Activated CD8-positive, alpha-beta memory T cell treated with anti-CD3 and anti-CD28 coated beads, Interleukin-2, amount 10 ng/mL, durations not matched to agents 7 days and 5 days (primary cell): ENCODE measurements at places on chromosomes 7 and 10.

DNA sequence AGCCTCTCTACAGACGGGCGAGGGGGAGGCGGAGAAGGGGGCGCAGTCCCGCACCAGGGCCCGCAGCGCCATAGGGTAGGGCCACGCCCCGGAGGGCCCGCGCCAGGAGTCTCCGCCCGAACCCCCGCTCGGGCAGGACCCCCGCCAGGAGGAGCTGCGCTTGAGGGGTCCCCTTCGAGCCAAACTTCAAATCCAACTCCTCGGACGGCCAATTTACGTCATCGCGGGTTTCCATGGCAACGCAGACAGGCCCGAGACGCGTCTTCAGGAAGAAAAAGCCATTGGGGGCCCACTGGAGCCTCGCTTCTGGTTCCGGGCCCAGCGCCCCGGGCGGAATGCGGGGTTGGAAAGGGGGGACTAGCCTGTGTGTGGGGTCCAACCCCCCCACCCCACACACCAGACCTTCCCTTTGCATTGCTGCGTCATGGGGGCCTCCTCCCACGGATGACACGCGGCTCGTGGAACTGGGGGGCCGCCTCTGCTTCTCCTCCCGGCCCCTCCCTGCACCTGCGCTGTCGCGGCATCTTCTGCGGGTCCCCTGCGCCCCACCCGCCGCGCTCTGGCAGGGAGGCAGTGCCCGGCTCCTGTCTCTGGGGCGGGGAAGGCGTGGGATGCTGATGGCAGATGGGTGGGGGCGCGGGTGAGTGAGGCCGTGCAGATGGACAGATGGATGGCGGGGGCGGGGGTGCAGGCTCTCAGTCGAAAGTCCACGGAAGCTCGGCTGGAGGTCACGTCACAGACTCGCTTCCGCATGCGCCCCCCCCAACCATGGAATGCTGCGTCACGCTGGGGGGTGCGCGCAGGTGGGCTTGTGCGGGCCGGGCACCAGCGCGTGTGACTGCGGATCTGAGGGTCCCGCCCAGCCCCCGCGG is 1.2 kb downstream of the CALY start:
- peak; percentile 86 for DNase-seq

GRCh38 chr10:59934701-59935100 is 28.3 kb upstream of the CCDC6 start:
- no peak for DNase-seq

- no peak for DNase-seq
Observed at GRCh38 chr7:139896831-139897230, 67.8 kb downstream of the TBXAS1 start.

GRCh38 chr7:157609516-157609915 is 272.7 kb downstream of the DNAJB6 start:
- no peak for DNase-seq

DNA sequence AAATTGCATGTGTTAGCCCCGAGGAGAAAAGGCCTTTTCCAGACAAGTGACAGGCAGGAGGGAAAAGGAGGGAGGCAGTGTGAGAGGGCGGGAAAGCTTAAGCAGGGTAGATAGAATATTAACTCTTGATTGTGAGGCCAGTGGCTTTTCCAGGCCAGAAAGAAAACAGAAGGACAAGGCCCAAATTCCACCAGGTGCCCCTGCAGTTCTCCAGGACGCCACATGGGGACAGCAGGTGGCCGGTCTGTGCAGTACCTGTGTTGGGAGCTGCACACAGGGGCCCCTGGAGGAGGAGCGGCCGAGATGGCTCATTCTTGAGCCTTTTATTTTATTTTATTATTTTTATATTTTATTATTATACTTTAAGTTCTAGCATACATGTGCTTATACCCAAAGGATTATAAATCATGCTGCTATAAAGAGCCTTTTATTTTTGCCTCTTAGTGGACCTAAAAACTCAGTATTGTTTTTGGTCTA is 141.3 kb upstream of the KLF14 start:
- peak; percentile 67 for DNase-seq

DNA sequence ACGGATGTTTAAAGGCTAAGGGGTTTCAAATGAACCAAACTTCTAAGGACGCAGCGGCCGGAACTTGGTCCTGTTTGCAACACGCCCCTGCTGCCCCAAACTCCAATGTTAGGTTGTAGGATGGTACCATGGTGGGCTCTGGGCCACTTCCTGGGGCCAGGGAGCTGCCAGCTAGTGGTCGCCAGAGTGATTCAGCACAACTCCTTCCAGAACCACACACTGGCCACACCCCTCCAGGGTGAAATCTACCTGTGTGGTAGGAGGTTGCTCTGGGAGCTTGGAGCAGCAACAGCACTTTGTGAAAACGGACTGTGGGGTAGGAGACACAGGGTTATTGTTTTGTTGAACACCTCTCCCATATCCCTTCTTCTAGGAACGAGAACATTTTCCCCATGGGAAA is 161.1 kb downstream of the FANK1 start:
- DNase-seq: no peak

DNA sequence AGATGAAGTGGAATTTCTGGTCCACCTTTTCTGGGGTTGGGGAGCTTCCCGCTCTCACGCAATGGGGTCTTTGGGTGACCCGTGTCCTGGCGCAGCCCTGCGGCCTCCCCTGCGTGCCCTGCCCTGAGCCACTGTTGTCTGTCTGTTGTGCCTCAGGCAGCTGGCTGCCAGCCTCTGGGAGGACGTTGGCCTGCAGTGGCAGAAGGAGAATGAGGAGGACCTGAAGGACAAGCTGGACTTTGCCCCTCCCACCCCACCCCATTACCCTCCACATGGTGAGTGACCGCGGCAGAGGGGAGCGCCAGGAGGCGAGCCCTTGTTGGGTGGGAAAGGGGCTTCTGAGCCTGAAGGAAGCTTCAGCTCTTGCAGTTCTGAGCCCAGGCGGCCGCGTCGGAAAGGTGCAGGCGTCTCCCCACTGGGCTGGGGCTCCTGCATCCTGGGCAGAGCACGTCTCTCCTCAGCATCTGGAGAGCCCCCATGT is 14.2 kb upstream of the PRKAR1B start:
- no peak for DNase-seq

- peak; percentile 29 for DNase-seq
Observed at GRCh38 chr10:127872011-127872761, 20.6 kb downstream of the CLRN3 start.

- DNase-seq: no peak
Observed at GRCh38 chr10:3861795-3862194, 76.8 kb upstream of the KLF6 start.

DNA sequence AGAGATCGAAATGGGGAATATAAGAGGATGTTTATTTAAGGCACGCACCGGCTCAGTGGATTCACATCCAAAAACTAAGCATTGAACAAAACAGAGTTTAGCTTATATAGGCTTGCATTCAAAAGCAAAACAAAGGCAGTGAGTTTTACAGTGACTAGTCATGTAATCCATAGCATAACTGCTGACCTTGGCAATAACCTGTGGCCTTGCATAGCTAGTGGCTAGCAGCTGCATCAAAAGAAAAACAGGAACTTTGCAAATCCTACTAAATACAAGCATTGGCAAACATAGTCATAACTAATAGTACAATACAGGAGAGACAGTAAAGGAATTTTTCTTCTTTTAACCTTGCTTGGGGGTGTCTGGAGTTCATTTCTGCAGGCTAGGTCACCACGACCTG is 9.7 kb upstream of the ZNF485 start:
- no peak for DNase-seq

DNA sequence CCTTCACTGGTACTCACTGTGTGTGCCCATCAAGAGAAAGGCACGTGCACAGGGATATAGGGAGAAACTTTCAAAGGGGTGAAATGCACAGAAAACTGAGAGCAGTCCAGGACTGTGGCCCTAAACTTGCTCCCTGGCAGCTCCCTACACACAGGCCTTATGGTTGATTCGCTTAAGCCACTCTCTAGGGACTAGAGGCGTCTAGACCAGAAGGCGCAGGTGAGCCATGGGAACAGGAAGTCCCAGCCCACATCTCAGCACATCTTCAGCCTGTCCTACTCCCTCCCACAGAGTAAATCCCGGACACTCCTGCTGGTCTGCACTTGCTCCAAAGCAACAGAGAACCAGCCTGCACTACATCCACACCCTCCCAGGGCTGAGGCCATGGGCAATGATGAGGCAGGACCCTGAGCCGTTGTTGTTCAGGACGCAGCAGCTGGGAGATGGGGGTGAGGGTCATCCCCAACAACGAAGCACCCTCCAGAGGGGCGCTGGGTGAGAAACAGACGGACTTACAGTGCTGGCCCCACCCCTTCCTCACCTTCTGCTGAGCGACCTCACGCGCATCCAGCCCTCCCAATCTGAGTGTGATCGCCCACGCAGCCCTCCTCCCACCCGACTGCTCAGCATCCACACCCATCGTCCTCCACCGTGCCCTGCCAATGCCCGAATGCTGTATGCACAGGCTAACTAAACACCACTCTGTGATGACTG is 109.3 kb downstream of the TNS3 start:
- DNase-seq: no peak

DNA sequence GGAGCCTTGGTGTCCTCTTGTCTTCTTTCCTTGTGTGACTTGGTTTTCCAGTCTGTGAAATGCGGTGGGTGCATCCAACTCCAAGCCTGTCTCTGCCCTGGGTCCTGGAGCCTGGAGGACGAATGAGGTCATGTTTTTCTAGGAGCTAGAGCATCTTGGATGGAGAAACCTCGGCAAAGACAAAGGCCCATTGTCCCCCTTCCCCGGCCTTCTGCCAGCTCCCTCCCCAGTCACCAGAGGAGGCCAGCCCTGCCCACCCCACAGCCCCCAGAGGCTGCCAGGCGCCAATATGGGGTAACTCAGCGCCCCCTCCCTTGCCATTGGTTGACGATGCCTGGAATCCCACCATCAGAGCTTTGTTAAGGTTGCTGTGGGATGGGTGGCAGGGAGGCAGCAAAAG is 40.4 kb downstream of the KCTD7 start:
- DNase-seq: no peak

DNA sequence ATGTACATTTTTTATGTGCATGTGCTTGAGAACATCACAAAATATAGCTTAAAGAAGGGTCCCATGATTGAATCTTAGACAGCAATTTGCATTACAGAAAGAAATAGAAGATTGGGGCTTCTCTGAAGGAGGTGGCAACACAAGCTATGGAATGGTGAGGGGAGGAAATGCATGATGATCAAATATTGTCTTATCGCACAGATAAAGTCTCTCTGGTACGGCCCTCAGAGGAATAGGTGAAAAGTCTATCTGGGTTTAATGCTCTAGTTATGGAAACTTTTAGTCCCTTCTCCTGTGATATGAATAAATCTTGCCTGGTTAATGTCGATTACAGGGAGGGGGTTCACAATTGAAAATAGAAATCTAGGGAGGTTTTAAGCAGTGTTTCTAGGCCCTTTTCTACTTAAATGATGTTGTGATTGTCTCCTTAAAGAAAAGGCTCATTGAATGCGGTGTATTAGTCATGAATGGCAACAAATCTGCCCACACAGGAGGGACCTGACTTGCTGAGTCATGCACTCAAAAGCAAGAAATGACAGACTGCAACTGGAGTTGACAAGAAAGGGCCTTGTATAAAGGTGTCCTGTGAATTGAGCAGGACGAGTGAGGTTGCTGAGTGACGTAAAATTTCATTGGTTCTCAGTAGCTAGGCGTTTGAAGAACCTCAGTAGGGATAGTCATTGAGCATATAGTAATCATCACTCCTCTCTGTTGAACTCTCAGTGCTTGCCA is 133.4 kb upstream of the CSTF2T start:
- peak; percentile 47 for DNase-seq

GRCh38 chr10:74718208-74718607 is 108.2 kb upstream of the KAT6B start:
- no peak for DNase-seq

GRCh38 chr10:110305767-110306451 is 1.2 kb upstream of the SMNDC1 start:
- peak; percentile 76 for DNase-seq

DNA sequence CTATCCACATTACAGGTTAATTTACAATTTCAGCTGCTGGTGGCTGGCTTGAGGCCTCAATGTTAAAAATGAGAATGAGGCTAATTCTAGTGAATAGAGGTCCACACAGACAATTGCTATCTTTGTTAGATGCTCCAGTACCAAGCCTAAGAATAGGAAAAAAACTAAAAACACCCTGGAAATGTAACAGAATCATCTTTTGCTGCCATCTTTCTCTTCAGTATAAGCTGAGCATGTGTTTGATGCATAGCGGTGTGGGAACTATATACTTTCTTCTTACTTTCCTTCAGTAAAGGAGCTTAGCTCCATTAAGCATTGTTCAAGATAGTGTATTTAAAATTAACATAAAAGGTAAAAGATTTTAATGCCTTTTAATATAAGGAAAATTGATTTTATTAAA is 5.6 kb downstream of the TMEM229A start:
- no peak for DNase-seq

DNA sequence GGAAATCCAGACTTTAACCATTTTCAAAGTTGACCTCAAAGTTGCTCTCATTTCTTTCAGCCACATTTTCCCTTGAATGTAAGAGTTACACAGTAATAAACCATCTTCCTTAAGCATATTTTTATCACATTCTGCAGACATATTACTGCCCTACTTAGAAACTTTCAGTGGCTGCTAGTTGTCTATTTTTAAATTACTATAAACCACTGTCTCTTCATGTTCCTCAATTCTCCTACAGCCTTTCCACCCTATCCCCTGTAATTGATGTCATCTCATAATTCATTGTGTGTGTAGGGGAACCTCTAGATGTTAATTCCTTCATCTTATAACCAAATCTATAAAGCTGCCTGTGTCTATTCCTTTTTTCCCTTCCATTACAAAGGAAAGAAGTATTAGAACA is 78.1 kb upstream of the STRIP2 start:
- DNase-seq: no peak

DNA sequence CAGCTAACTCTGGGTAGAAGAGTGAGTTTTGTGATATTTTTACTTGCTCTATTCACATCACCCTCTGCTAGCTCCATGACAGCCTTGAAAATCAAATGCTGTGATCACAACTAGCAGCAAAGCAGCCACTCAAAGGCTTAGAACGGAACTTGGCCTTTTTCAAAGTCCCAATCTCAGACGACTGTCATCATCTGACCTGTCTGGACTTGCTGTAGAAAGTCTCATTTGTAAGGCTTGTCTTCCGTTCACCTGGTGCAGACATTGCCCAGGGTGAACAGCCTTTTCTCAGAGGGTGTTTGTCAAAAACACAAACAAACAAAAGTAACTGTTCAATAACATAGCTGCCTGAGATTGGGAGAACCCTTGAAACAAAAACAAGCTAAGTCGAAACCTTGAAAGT is 458.9 kb upstream of the ADARB2 start:
- DNase-seq: no peak

DNA sequence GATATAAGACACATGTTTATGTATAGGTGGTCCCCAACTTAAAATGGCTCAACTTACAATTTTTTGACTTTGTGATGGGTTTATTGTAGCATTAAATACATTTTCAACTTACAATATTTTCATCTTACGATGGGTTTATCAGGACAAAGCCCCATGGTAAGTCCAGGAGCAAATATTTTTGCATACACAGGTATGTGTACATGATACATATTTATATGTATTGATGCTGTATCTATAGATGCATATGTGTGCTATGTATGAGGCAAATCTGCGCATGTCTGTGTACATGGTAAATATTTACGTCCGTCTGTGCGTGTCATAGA is 664 bp upstream of the UBE3C start:
- DNase-seq: no peak

GRCh38 chr7:142359694-142360279 is 101.9 kb upstream of the PRSS58 start:
- DNase-seq: no peak

- no peak for DNase-seq
Observed at GRCh38 chr10:123913688-123914268, 22.2 kb upstream of the CPXM2 start.
